Amygdala (tissue), 56 donors: ENCODE measurements at places on chromosomes 7 and 10.

- DNase-seq: no peak
Measured at GRCh38 chr7:27635728-27636127, 27.0 kb downstream of the HIBADH start.

- no peak for DNase-seq
Measured at GRCh38 chr7:138125598-138126111, 49.4 kb downstream of the AKR1D1 start.

GRCh38 chr10:131876017-131876416 lies 24.8 kb upstream of the PPP2R2D start:
- no peak for DNase-seq

GRCh38 chr7:101667920-101668319 lies 38.8 kb upstream of the MYL10 start:
- DNase-seq: no peak

- DNase-seq: no peak
Measured at GRCh38 chr10:89217057-89217990, 10.2 kb upstream of the CH25H start.

DNA sequence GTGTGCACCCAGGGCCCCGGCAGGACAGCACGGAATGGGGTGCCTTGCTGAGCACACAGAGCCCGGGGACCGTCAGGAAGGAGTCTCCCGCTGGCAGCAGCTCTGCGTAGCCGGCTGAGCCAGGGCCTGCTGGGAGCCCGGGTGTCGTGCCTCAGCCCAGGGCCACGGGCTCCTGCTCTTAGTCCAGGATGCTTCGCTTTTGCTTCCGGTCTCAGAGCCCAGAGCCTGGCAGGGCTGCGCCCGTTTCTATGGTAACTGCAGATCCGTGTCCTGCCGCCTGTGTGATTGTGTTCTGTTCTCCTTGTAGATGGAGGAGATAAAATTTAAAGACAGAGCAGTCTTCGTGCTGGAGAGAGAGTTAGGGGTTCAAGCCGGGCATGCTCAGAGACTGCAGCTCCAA lies 53.7 kb upstream of the DPYSL4 start:
- no peak for DNase-seq

DNA sequence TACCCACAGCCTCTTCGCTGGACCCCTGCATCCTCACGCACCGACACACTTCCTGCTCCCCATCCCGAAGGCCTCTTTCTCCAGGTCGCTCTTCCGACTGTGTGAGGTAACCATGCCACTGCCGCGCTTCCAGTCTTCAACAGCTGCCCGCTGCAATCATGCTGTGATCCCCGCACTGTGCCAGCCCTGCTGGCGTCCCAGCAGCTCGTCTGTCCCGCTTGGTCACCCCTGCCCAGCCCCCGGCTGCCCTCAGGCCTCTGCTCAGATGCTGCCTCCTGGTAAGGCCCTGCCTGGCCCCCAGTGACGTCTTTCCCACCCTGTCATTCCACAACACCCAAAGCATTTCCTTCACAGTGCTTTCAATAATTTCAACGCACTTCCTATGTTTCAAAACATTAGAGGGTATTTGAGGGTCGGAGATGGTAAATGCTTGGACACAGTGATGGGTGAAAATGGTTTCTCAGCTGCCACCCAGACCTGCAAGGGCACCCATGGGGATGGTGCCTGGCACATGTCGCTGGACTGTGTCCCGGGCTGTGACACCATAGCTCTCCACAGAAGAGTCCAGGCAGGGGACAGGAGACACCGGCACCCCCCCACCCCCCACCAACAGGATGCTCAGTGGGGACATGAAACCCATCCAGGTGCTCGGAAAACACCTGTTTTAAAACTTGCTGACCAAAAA lies 125.2 kb downstream of the MAD1L1 start:
- no peak for DNase-seq

DNA sequence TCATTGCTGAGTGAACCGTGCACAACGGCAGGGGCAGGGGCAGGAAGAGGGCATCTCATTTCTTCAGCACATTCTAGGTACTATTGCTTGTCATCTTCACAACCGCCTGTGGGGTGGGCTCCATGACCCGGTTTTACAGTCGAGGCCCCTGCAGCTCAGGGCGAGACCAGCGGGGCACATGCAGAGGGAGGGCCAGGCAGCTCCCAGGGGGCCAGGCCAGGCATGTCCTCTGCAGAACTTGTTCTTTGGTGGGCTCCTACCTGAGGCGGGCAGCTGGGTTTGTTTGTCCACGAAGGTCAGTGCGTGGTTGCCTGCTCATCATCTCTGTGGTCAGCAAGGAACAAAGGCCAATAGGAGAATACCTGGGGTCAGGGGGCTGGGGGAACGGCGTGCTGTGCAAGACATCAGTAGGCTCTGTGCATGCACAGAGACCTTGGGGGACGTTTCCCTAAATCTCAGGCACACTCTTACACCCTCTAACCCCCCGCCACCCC lies 75.1 kb upstream of the LEP start:
- DNase-seq: no peak

DNA sequence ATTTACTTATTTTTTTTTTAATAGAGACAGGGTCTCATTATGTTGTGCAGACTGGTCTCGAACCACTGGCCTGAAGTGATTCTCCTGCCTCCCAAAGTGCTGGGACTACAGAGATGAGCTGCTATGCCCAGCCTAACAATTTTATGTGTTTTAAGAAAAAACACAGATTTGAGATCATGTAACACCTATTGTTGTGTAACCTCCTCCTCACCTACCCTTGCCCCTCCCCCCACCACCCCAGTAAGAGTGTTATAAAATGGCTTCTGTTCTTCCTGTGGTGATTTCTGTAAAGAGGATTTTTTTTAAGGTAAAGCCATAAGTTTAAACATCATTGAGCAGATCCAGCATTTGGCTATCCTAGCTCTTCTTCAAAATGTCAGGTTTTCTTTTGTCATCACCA lies 7.6 kb downstream of the ARMC10 start:
- no peak for DNase-seq

DNA sequence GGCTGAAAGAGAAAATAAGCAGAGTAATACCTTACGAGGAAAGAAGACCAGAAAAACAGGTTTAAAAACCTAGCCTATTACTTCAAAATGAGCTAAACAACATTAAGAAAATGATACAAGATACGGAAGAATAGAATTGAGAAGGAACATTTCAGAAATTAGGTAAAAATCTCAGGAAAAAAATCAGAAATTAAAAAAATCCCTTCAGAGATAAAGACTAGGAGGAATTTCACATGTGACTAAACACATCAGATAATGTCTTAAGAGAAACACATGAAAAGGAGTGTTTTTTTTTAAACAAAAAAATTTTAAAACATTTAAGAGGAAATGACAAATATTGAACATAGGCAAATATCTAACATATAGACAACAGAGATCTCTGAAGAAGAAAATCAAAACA lies 33.3 kb downstream of the TNPO3 start:
- DNase-seq: no peak

GRCh38 chr7:929311-929711 lies 25.2 kb downstream of the ADAP1 start:
- no peak for DNase-seq

- DNase-seq: no peak
Measured at GRCh38 chr10:100122780-100123179, 41.1 kb upstream of the CPN1 start.

DNA sequence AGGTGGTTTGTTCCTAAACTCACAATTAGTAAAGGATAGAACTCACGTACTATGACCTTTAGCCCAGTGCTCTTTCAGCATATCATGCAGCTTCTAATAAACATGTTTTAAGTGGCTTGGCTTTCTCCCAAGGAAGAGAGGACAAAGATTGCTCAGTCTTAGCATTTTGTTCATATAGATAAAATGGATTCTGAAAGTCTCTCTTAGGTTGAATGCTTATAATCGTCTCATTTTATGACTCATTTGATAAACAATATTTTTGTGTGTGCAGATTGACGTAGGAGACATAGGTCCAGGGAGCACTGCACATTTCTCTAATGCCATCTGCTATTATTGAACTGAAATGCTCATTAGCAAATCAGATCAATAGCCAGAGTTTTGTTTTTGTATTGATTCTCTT lies 44.8 kb downstream of the GNAT3 start:
- DNase-seq: no peak

DNA sequence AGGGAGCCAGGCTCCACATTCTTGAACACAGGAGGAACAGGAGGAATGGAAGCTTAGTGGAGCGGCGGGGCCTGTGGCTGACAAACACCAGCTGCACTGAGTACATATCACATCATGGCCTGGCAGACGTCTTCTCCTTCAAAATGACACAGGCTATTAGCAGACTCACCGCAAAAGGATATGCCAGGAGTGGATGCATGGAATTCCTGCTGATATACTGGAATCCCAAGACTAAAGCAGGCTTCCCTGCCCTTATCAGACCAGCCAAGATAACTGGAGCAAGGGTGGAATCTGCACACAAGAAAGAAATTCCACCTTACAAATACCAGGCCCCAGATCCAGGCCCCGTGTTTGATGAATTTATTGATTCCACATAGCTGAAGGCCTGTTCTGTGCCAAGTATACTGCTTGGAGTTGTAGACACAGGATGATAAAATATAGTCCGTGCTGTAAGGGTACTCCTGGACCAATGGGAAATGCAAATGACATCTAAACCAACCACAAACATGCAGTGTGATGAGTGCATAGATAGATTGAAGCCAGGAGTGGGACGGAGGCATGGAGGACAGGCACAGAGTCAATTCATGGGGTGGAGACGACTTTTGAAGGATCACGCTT lies 480.5 kb upstream of the ZMIZ1 start:
- no peak for DNase-seq
